T-helper 1 cell (primary cell): ENCODE measurements at places on chromosomes 5 and 9.

DNA sequence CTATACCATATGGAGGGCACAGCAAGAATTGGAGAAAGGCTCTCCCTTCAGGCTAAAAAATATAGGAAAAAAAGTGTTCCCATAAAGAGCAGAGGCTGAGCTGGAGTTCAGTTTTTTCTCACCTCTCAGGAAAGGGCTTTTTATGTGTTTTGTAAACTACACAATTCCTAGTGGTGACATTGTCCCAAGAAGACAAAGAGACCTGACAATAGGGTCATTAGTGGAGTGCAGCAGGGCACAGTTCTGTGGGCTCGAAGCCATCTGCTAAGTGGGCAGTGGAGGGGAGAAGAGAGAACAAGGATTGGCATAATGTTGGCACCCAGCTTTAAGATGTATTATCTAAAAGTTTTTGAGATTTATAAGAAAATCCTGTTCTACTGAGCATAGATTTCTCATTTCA is 162.5 kb downstream of the HCN1 start:
- DNase-seq, result no peak

DNA sequence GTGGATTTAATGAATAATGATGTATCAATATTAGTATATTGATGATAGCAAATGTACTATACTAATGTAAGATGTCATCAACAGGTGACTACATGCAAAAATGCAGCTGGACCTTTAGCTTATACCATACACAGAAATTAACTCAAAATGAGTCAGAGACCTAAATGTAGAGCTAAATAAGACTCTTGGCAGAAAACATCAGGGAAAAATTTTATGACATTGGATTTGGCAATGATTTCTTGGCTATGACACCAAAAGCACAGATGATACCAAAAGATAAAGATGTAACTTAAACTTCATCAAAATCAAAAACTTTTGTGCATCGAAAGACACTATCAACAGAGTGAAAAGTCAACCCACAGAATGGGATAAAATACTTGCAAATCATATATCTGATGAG is 64.0 kb upstream of the CCL21 start:
- DNase-seq, result no peak

GRCh38 chr5:173310861-173311785 is 17.1 kb downstream of the STC2 start:
- no peak for DNase-seq

- DNase-seq, result no peak
Measured at GRCh38 chr5:30279237-30279636, 914.2 kb upstream of the CDH6 start.

DNA sequence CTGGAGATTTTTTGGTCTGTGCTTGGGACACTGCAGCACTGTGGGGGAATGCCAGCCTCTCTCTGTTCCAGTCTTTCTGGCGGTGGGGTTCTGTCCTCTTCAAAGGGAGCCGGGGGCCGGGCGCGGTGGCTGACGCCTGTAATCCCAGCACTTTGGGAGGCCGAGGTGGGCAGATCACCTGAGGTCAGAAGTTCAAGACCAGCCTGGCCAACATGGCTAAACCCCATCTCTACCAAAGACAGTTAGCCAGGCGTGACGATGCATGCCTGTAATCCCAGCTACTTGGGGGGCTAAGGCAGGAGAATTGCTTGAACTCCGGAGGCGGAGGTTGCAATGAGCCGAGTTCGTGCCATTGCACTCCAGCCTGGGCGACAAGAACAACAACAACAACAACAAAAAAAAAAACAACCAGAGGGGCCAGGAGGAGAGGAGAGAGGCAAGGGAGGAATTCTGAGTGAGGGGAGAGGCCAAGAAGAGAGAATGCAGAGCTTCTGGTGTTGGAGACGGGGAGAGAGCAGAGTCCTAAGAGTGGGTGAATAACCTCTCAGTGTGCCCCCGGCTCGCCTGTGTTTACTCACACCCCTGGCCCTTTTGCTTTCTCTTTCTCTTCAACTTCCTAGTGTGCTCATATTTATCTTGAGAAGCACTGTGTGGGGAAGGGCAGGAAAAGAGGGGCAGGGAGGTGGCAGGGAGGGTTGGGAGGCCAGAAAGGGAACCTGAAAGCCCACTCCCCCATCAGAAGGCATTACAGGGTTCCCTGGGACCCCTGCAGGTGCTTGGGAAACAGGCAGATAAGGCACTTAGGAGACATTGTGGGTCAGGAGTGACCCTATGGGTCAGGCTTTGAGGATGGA is 3.2 kb upstream of the SET start:
- no peak for DNase-seq

- DNase-seq, result no peak
Measured at GRCh38 chr5:176535101-176535663, 2.0 kb downstream of the RNF44 start.

- no peak for DNase-seq
Measured at GRCh38 chr9:14981291-14981950, 71.2 kb upstream of the FREM1 start.
